ENCODE measurements at places on chromosomes 6 and 20.

DNA sequence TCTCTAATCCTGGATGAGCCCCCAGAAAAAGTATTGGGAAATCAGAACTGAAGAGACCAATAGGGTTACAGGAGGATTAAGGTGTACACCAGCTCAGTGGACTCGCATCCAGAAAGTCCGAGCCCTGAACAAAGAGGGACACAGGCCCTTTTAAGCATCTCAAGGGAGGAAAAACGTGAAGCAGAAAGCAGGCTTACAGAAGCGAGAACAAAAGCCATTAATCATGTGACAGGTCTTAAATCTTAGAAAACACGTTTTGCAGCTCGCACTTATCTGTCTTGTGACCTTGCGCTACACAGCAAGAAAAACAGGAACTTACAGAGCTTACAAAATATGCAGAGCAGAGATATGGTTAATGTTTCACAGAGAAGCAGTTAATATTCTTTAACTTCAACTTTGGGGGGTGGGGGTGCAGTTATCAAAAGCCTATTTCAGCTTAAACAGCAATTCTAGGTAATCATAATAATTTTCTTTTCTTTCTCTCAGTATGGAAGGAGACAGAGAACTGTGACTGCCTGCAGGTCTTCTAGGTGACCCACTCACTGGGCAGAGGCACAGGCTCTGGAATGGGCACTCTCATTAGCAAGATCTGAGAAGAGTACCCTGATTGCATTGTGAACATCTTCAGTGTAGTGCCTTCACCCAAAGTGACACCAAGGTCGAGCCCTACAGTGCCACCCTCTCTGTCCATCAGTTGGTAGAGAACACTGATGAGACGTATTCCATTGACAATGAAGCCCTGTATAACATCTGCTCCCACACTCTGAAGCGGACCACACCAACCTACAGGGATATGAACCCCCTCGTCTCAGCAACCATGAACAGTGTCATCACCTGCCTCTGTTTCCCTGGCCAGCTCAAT, 65.0 kb upstream of the MOCS1 start:
- DNase-seq: no peak

- peak; percentile 80 for DNase-seq
Measured at GRCh38 chr6:138109042-138109997, 2.1 kb upstream of the PERP start.

GRCh38 chr20:24979036-24979960, 13.3 kb downstream of the APMAP start:
- no peak for DNase-seq

DNA sequence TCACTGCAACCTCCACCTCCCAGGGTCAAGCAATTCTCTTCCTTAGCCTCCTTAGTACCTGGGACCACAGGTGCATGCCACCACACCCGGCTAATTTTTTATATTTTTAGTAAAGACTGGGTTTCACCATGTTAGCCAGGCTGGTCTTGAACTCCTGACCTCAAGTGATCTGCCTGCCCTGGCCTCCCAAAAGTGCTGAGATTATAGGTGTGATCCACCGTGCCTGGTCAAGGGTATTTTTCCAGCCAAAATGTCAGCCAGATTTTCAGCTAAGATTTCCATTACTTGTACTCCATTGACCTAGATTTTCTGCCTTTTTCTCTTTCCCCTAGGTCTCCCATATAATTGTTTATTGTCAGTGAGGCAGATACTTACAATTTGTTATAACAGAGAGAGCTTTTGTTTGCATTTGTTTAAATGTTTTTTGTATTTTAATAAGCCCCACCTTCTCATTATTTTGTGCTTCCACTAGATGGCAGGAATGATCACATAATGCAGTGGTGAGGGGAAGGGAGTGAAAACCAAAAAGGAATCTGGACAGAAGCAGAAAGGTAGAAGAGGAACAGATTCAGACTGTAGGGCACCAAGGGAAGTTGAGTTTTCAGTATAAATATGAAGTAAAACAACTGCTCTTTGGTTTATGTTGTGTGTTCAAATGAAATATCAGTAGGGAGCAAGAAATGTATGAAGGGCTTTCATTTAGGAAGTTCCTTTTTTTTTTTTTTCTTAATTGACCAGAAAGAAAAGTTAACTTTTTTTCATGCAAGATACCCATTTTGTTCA, 29.7 kb downstream of the RPF2 start:
- peak; percentile 44 for DNase-seq

DNA sequence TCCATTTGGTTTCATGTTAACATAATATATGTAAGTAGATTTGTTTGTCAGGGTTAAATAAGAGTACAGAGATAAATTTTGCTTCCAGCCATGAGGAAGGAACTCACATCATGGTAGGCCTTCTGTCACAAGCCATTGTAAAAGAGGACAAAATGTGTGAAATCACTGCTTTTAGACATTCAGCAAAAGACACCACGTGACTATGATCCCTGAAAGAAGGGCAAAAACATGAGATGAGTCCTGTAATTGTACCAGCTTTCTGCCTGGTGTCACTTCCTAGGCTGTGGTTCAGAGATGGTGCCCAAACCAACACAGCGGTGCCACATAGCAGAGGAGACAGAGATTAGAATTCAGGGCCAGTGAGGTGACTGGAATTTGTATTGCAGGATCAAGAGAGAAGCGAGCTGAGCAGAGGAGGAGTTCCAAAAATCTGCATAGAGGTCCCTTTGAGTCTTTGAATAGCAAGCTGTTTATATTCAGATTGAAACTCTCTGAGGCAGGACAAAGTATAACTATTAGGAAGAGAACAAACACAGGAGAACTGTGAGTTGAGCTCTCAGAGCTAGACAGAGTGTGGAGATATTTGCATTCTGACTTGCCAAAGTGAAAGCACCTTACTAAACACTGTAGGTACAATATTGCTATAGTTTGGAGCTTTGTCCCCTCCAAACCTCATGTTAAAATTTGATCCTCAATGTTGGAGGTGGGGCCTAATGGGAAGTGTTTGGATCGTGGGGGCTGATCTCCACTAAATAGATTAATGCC, 52.6 kb upstream of the PDE7B start:
- DNase-seq: no peak

DNA sequence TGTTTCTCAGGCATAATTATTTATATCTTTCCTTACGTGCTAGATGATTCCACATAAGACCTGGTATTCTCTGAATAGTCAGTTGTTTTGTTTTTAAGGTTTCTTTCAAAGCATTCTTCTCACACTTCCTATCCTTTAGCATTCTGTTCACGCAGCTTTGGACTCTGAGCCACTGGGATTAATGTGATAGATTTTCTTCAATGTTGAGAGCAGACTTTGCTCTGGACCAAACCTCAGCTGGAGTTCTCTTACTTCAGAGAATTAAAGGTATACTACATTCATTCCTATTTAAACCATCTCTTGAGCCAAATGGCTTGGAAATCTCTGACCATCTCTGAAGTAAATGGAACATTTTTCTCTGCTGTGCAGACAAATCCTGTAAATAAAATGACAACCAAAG, 70.7 kb upstream of the TRAF3IP2 start:
- DNase-seq: no peak

DNA sequence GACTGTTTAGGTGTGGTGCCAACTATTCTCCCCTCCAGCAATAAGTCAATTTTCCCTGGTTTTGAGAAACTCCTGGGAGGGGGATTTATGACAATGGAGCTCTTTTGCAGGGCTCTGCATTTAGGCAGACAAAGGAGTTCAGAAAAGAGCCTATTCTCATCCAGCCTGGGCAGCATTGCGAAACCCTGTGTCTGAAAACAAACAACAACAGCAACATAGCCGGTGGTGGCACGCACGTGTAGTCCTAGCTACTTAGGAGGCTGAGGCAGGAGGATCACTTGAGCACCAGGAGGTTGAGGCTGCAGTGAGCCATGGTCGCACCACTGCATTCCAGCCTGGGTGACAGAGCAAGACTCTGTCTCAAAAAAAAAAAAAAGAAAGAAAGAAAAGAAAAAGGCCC, 6.4 kb downstream of the CLPS start:
- no peak for DNase-seq

- DNase-seq: no peak
Measured at GRCh38 chr6:4256969-4257368, 121.6 kb upstream of the ECI2 start.

DNA sequence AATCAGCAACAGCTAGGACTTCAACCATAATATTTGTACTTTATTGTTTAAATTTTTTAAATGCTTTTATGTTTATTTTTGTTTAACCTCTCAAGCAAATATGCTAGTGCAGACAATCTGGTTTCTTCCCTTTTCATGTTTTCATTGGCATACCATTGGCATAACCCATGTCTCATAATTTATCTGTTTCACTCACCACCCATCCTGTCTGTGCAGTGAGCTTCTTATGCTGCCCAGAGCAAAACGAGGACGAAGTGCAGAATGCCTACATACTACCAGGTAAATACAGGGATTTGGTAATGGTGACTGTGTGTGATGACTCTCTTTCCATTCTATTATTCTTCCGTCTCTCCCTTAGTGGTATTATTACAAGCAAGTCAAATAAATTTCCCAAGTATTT, 361.4 kb upstream of the KCNQ5 start:
- no peak for DNase-seq

DNA sequence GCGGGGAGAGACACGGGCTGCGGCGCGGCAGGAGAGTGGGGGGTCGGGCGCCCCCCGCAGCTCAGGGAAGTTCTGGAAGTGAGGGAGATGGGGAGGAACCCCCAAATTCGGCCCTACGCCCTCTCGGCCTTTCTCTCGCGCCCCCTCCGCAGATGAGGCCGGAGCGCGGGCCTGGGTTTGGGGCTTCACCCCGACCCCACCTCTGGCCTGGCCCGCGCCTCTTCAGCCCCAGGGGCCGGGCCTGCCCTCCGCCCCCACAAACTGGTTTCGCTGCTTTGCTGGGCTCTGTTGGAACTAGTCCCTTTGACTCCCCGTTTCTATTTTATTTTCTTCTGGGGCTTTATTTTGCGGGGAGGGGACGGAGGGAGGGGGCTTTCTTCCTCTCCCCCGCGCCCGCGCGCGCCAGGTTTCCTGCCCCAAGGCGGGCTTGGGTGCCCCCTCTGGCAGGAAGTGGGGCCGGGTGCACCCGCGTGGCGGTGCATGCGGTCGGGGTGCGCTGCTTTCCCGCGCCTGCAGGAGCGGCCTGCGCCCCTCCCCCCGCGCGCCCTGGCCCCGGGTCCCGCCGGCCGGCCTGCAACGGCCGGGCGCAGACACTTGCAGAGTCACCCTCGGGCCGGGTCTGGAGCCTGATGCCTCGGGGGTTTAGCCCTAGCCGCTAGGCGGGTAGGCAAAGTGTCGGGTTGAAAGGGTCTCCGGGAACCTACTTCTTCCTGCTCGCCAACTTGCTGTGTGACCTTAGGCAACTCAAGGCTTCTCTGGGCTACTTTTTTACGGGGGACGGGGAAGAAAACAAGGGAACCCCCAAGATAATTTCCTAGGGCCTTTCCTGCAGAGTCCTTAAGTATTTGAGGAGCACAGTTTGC, 1.3 kb downstream of the HMGA1 start:
- peak; percentile 81 for DNase-seq

DNA sequence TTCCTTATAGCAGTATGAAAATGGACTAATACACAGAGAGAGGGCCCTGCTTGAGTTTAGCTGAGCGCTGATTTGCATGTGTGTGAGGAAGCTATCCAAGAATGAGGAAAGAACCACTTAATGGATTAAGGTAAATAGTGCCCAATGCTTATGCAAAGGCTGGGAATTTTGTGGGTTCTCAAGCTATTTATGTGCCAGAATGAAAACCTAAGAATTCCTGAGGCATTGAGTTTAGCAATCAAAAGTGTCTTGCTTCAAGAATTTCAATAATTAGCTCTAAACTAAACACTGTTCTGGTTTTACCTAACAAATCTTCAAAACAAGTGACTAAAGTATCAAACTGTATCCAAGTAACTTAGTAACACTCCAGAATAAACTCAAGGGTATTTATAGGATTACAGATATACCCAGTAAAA, 7.0 kb upstream of the OR14J1 start:
- no peak for DNase-seq

DNA sequence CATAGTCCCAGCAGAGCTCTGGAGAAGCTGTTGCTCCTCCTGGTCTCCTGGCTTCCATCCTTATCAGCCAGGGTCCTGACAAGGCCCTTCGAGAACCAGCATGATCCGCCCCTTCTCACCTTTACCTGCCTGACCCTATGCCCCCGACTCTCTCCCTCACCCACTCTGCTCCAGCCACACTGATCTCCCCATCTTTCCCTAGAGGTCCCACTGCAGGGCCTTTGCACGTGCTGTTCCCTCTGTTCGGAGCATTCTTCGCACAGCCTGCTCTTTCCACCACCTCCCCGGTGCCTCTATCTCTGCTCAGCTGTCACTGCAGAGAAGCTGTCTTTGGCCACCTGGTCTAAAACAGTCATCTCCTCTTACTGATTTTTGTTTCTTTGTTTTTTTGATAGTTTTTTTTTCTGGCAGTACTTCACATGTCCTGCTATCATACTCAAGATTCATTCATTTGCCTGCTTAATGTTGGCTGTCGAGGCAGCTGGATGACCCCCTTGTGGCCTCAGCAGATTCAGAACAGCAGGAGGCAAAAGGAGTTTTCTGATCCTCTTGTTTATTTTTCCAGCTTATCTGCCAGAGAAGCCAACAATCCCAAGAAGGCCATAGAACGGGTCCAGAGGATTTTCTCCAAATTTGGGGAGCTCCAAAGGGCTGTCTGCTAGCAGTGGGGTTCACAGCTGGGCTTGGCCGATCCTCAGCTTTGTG, 1.6 kb upstream of the PTGIS start:
- no peak for DNase-seq

- no peak for DNase-seq
Measured at GRCh38 chr20:11624704-11625103, 293.0 kb upstream of the BTBD3 start.

GRCh38 chr6:85892346-85892745, 249.7 kb upstream of the SYNCRIP start:
- no peak for DNase-seq

DNA sequence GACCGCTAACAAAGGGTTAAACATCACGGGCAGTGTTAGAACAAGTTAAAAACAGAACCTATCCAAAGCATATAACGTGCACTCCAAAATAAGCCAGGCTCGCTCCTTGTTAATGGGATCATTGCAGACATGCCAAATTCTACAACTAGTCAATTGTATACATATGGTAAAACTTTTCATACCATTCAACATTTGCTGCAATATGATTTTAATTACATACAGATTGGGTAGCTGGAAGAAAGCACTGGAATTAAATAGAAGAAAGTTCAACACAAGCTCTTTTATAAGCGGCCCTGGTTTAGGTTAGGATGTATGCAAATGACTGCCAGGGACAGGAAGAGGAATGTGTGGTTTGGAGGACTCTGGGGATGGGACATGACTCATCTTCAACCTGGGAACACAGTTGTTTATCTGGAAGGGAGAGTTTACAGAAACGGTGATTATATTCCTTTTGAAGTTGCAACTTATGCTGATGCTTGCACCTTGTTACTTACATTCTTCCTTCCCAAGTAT, 62.5 kb upstream of the TIAM2 start:
- no peak for DNase-seq

DNA sequence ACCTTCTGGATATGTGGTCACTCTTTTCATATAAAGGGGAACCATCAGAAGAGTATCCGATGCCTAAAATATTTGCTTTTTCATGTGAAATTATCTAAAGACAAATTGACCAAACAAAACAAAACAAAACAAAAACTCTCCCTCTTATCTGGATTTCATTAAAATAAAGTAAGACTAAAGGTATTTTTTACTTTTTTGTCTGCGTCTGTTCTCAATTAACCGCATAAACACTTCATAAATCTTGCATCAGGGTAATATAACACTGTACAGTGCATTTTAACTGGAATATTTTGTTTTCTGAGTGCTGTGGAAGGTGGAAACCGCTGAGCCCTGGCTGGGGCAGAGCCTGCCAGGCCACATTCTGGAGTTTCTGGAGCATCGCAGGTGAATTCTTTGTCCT, 234.1 kb upstream of the ZFP64 start:
- DNase-seq: no peak

GRCh38 chr20:34579979-34580940, 21.7 kb downstream of the MAP1LC3A start:
- DNase-seq: no peak
